ENCODE measurements at places on chromosomes 5 and 9. TPM values are rescaled to one million over a fixed set of nuclear protein-coding genes. Genes with fewer than 3 reads are reported as not detected.

Gene THBS4
- 0.10 TPM for total RNA-seq

Gene TMEM267
- 11.5 TPM for total RNA-seq

Gene COL15A1
- total RNA-seq, result not detected

Gene CYSTM1
- 5.6 TPM for total RNA-seq

Gene PCDHB16
- not detected for total RNA-seq

Gene TARS1
- 43.7 TPM for total RNA-seq

Gene PDE8B
- total RNA-seq, result 0.21 TPM

Gene PCDHB11
- not detected for total RNA-seq

Gene IFNA21
- not detected for total RNA-seq

Gene HINT2
- total RNA-seq, result 10.7 TPM

Gene TLR4
- 59.9 TPM for total RNA-seq

Gene TMEM252
- total RNA-seq, result not detected

Gene PHF24
- not detected for total RNA-seq

All from mononuclear cell (primary cell).